ENCODE measurements at places on chromosomes 1 and 21.

GRCh38 chr1:71054281-71054731 lies 6.7 kb upstream of the PTGER3 start:
- no peak for DNase-seq

GRCh38 chr1:108847494-108847893 lies 9.4 kb downstream of the AKNAD1 start:
- DNase-seq = peak; percentile 38

GRCh38 chr21:38930853-38931252 lies 125.1 kb downstream of the ETS2 start:
- DNase-seq = no peak

DNA sequence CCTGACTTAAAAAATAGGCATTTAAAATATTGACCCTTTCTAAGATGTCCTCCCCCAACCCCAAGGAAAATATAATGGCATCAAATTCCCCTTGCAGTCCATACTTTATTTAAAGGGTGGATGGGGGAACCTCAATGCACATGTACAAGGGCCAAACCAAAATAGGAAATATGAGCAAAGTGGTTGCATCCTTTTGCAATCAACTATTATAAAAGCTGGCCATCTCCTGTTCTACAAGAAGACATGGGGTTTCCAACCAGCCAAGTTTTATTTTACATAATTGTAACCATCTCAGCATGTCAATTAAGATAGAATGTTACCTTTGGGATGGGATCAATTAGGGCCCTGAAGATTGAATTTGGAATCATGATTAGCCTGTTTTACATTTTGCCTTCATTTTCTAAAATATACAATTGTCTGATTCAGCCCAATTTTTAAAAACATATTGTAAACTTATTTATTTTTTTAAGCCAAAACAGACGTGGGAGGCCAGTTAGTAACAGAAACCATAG lies 146.7 kb upstream of the NFIA start:
- DNase-seq = no peak

DNA sequence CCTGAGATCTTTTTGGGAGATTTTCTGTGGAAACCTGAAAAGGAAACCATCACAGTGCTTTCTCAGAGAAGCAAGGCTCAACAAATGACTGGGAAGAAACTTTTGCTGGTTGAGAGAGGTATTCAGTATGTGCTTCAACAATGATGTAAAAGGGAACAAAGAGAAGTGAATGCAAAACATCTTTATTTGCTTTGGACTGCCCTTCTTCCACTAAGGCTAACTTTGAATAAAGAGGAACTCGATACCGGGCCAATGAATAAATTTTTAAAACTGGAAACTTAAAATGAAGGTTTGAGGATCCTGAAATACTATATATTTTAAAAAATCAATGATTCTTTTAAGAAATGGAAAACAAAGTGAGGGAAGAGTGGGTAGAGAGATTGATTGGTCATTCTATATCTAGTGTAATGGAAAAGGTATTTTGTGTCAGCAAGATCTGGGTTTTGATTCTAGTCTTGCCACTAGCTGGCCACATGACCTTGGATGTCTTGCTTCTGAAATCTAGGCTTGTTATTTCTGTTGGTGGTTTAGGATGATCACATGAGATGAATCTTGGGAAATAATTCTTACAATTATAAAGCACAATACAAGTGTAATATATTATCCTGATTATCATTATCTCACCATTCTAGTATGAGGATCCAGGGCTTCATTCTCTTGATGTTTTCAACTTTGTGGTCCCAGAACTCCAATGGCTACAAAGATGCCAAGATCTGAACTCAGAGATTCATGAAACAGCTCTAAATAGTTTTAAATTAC lies 34.6 kb upstream of the APOBEC4 start:
- no peak for DNase-seq

DNA sequence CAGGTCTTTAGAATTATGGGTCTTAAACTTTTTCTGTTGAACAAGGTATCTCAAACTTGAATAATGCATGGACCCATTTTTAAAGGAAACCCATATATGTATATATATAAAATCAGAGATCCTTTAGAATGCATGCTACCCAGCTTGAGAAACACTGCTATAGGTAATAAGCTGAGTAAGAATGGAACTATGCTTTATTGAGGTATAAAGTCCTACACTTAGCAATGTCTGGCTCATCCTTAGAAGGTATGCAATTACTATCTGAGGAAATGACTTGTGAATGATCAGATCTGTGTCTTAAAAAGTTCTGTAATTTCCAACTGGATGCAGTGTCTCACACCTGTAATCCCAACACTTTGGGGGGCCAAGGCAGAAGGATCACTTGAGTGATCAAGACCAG lies 11.2 kb downstream of the TRAF3IP3 start:
- DNase-seq = no peak

GRCh38 chr1:119962296-119962968 lies 66.1 kb upstream of the ADAM30 start:
- no peak for DNase-seq

- DNase-seq = no peak
Observed at GRCh38 chr1:84619383-84620102, 45.3 kb upstream of the CTBS start.

DNA sequence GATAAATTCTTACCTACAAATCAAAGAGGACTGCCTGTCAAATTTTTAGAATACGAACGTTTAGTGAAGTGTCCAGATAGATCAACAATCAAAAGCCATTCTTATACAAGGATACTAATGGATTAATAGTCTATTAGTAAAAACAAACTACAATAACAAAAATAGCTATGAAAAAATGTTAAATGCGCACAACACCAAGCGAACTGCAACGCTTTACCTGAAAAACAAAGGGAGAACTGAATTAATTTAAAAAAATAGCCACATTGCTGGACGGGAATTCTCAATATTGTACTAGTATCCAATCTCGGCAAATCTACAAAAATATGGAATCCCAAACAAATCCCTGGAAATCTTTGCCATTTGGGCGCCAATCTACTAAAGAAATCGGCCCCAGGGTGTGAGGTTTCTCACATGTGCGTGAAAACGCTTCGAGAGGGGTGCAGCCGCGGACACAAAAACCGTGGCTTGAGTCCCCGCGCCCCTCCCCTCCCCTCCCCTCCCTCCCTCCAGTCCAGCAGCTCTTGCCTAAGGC lies 55.6 kb downstream of the TRAF5 start:
- no peak for DNase-seq

DNA sequence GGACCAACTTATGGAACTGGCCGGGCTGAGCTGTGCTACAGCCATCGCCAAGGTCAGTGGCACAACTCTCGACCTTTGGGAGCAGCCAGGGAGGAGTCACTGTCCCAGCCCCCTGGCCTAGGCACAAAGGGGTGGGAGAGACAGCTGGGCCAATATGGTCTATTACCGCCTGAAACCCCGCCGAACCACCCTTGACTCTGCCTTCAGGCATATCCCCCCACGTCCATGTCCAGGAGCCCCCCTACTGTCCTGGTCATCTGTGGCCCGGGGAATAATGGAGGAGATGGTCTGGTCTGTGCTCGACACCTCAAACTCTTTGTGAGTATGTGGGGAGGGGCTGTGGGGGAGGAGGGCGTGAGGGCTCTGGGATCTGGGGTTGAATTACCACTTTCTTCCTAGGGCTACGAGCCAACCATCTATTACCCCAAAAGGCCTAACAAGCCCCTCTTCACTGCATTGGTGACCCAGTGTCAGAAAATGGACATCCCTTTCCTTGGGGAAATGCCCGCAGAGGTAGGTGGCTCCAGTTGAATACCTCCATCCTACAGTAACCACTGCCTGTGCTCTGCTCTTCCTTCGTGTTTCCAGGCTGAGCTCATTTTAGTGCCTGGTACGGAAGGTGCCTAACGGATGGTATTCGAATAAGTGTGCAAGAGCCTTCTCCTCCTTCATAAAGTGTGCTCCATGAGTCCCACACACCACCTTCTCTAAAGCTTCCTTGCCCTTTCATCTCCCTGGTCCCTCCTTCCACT lies 758 bp downstream of the NAXE start:
- DNase-seq = no peak

DNA sequence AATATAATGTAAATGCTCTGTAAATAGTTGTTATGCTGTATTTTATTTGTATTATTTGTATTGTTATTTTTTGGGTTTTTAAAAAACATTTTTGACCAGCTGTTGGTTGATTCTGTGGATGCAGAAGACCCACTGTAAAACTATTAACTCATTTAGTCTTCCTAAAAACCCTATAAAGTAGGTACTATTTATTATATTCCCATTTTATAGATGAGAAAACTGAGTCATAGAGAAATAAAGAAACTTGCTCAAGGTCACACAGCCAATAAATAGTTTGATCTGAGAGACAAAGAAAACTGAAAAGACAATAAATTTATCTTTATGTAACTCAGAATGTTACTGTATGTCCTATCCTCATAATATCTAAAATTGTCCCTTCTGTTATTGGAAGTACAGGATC lies 1.2 kb upstream of the MAP3K21 start:
- no peak for DNase-seq

GRCh38 chr1:18004278-18004677 lies 103.3 kb upstream of the IGSF21 start:
- DNase-seq = no peak

DNA sequence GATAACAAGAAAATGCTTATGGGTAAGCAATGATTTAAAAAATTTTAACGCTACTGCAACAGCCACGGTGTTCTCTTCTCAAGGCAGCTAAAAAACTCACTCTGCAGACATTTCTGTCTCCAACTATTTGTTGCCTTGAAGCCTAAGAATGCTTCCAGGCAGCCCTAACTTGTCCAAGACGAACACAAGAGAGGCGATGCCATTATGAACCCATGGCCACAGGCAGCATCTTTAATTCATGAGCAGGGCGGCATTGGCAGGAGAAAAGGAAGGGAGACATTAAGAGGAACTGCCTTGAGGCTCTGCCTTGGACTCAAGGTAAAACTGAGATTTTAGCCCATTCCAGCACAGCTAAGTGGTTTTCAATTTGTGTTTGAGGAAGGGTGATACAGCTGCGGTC lies 67.5 kb downstream of the KCND3 start:
- DNase-seq = no peak

GRCh38 chr1:73593364-73593763 lies 604.6 kb downstream of the LRRIQ3 start:
- DNase-seq = no peak

All from NCI-H1092 (cell line).